Foreskin melanocyte (primary cell): ENCODE measurements at places on chromosomes 11 and 22.
A peak's percentile ranks its signal among the peaks of the same experiment; 100 is the strongest.

- DNase-seq: peak; percentile 44
Measured at GRCh38 chr11:85627332-85627997, at the start of gene DLG2. DLG2 (minus strand) TSS chr11:85627344.

DNA sequence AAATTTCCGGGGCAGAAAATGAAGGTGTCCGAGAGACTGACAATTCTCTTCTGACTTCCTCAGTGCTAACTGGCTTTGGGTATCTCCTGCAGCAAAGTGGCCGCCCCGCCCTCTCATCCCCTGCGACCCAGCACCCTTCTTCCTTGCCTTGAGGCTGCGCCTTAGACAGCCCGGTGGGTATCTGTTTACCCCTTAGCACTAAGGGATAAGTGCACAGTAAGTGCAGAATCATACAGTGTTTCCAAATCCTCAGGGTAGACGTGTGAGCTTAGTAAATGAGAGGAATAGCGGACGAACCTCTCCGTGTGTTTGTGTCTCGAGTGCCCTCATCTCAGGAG lies 368 bp upstream of the CHORDC1 start:
- DNase-seq: no peak

DNA sequence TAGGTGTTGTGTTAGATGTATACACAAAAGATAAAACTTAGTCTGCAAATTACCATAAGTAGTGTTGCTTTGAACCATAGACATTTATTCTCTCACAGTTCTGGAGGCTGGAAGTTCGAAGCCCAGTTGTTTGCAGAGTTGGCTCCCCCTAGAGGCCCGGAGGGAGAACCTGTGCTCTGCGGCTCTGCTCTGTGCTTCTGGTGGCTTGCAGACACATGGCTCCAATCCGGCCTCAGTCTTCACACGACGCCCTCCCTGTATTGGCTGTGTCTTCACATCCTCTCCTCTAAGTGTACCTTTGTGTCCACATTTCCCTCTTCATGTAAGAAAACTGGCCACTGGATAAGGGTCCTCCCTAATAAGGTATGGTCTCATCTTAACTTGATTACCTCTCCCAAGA lies 128.4 kb downstream of the OPCML start:
- DNase-seq: no peak

DNA sequence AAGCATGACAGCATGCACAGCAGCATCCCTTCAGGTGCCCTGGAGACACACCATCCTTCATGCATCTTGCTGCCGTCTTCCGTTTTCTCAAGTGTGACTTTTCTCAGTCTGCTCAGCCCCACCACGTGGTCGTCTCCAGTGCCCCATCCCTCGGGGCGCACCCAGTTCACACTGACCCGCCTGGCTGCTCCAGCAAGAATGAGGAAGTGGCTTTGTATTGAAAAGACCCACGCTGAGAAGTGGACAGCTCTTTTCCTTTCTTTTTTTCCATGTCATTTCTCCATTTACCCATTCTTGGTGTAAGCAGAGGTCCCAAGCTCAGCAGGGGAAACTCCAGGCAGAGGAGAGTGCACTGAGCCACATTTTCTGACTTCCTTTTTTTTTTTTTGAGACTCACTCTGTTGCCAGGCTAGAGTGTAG lies 14.5 kb downstream of the SERPINH1 start:
- peak; percentile 77 for DNase-seq

GRCh38 chr11:18081551-18081950 lies 24.3 kb downstream of the SAAL1 start:
- DNase-seq: no peak

DNA sequence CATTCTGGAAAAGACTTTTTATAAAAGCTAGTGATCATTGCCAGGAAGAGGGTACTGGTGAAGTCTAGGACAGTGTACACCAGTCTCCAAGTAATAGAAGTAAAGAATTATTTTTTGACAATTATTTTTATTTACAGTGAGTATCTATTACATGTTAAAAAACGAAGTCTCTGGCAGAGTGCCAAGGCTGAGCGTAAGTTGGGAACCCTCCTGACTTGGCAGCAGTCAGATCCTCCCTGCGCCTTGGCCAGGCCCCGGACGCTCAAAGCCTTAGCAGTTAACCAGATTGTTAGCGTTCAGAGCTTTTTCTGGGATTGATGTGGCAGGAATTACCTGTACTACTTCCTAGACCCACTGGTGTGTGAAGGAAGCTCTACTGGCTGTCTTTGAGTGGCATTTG lies 38.1 kb upstream of the CTTN start:
- DNase-seq: no peak

DNA sequence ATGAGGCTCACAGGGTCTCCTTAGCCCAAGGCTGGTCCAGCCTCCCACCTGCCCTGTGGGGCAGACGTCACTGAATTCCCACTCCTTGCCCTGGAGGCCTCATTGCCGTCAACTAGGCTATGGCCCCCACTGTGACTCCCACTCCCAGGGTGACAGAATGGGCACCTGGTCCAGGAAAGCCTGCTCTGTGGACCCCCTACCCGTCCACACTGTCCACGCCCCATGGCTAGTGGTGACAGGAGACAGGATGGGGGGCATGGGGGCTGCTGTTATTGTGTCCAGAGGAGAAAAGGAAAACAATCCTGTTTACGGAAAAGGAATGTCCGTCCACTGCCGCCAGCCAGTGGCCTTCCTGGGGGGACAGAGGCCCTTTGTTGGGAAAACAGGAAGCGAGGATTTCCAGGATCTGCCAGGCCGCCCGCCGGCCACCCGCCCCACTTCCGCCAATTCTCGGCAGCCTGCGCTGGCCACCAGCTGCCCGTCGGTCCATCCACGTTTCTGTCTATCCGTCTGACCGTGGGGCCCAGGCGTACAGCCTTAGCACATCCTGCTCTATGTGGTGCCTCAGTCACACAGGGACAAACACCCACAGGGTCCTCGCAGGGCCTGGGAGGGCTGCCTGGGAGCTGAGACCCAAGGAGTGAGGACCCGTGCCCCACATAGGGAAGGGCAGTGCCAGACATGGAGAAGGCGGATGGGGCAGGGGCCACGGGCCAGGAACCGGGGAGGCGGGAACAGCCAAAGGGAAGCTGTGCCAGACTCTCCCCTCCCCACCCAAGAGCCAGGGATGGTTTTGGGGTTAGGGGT lies 19.5 kb downstream of the CRELD2 start:
- DNase-seq: peak; percentile 83

DNA sequence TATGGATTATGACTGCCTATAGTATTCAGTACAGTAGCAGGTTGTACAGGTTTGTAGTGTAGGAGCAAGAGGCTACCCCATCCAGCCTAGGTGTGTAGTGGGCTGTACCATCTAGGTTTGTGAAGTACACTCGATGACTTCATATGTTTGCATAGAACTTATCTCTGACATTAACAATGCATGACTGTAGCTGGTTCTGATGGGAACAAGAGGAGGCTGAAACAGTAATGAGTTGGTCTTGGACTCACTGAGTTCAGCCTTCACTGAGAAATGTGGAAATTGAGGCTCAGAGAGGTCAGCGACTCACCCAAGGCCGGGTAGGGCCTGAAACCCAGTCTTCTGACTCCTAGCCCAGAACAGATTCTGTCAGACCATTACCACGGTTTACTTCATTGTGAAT lies 13.0 kb downstream of the MYO7A start:
- DNase-seq: no peak
